ENCODE measurements at places on chromosomes 5 and 9. TPM values are rescaled to one million over a fixed set of nuclear protein-coding genes. Genes with fewer than 3 reads are reported as not detected.

DNA sequence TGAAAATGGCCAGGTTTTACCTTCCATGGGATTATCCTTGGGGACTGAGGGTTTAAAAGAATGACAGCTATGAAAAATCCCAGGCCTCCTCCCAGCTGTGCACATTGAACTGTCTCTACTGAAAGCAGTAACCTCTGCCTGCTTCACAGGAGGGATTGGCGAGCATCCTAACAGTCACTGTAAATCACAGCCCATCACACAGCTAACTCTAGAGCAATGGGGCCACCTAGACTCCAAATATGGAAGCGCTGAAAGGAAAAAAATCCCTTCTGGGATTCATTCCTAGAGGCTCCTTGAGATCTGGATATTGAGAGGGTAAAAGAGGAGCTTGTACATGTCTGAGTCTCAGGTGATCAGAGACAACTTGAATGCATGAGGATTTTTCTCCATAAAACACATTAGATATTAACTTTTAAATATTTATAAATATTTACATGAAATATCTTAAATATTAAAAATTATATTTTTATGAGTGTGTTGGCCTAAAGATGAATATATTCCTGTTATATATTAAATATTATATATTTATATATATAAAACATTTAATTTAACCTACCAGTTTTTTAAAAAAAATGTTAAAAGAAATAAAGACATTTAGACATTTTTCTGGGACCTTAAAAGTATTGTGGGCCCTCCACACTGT is 133.8 kb upstream of the SLC24A2 start:
- no peak for DNase-seq

DNA sequence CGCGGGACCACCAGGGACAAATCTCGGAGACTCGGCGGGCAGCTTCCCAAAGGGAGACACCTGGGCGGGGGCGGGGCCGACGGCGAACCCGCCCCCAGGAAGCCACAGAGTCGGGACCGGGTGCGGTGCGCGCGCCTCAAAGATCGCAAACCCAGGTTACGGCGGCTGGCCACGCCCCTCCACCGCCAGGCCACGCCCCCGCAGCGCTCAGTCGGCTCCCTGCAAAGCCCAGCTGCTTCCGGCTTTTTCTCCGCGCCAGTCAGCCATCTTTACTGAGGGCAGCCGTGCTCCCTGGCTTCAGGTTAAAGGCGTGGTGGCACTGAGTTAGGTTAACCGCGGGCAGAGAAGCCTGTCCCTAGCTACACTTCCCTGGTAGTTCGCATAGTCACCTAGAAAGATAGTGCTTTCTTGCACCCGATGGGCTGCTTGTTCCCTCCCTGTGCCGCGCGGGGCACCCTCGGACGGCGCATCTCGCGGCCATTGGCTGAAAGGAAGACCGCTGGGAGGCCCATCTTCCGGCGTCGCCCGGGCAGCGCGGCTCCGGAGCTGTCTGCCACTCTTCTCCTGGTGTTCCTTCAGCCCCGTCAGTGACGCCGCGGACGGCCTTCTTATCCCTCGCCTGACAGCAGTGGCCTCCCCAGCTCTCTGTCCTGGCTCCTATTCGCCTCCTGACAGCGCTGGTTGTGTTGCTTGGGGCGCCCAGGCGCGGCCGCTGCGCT is at the start of gene TBC1D2:
TBC1D2 (minus strand) TSS at position 72 of the 719 bp plus-strand sequence. CDS start 108 bp downstream, outside the sequence.
- peak; percentile 98 for DNase-seq

- DNase-seq: no peak
Measured at GRCh38 chr9:76296561-76297310, 97.5 kb downstream of the RFK start.

DNA sequence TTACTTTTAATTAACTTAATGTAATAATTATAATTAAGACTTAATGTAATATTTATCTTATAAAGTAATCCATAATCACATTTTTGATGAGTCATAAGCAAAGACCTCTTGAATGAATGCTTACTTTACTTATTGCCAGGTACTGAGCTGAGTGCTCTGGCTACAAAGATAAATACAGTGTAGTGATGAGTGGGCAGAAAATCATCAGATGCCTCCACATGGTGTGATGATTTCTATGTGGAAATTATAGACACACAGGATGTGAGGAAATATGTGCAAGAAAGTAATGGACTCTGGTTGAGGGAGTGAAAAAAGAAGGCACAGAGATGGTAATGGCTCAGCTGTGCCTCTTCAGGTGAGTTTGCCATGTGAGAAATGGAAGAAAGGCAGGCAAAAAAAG is 422.6 kb upstream of the CD180 start:
- DNase-seq: no peak

DNA sequence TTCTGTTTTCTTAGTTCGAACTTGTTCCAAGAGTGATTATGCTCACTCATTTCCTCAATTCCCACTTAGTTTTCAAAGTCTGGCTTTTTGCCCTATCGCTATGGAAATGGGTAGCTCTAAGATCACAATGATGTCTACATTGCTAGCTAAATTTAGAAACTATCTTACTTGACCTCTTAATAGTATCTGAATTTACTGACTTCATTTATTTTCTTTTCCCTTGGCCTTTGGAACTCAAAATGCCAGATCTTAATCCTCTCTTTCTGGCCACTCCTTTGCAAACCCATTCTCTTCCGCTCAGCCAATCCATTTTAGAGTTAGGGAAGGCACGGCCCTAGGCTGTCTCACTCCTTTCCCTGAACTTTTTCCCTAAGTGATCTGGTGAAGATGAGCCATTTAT is 137.0 kb downstream of the FER start:
- DNase-seq: no peak

DNA sequence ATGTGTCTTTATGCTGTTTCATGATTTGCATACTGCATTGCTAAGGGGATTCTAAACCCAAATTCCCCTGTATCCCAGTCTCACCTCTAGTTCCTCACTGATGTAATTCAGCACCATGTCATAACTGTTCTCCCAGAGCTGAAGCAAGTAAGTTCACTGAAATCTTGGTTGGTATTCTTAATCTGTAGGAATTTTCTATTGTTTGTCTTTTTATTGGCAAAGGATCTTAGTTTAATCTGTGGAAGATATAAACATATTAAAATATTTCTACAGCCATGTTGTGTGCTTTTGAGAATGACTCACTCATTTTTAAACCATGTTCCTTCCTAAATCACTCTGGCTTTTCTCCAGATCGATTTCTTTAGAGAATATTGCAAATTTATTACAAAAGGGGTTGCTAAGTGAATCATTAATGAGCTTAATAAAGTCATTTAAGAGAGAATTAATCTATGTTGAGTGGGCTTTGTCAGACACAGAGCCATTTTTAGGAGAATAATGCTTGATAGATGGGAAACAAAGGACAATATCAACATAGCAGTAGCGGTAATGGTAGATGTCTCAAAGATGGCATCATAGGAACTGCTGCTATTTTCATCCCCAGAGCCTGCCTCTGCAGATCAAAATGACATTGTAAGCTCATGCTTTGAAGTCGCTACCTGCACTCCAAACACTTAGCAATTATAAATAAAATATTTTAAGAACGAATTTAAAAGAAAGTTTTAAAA is 110.0 kb downstream of the ENC1 start:
- DNase-seq: no peak

DNA sequence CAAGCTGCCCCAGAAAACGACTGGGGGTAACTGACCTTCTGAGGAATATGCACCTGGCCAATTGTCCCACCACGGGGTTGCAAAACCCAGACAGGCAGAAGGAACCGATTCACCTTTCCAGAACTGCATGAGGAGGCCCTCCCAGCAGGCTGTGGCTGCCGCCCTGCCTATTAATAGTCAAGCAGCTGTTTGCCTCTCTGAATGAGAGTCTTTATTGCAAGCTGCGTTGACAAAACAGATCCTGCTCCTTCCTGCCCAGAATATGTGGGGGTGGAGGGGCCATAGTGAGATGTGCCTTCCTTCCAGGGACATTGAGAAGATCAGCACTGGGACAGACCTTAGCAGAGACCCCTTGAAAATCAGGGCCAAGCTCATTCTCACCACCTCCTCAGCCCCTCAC is 18.3 kb upstream of the TCOF1 start:
- no peak for DNase-seq

DNA sequence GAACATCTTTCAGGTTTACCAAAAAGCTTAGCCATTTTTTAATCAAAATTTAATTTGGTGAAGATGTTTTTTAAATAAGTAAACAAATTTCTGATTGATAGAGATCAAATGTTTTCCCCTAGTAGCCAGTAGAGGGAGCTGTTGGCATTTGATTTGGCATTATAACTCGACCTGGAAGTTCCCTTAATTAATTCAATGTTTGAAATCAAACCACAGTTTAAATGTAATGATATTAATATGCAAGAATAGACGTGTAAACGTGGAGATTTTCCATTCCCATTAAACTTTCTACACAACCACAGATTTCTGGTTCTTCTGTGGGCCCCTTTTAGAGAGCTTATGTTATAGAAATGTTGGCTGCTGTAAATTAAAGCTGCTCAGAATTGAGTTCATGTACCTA is 148.1 kb upstream of the MPDZ start:
- no peak for DNase-seq

DNA sequence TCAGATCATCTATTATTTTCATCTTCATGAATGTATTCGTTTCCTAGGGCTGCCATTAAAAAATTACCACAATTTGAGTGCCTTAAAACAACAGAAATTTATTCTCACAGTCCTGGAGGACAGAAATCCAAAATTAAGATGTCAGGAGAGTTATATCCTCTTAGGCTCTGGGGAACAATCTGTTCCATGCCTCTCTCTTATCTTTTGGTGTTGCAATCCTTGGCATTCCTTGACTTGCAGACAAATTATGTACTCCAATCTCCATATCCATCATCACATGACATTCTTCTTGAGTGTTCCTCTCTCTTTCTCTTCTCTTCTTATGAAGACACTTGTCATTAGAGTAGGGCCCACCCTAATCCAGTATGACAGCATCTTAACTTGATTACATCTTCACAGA is 339.4 kb downstream of the EFNA5 start:
- no peak for DNase-seq

DNA sequence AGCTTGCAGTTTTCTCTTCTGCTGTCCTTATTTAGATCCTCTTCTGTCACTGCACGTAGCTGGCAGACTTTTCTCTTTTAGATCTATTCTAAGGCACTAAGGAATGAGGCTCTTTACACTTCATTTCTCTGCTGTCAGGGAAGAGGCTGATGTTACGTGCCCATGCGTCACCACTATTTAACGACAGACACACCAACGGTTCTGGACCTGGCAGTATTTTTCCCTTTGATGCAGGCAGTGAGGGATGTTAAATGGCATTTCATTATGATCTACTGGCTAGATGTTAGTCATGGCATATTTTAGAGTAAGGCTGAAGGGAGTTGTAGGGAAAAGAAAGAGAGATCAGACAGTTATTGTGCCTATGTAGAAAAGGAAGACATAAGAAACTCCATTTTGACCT is 8.2 kb upstream of the CRHBP start:
- DNase-seq: no peak

GRCh38 chr9:92406477-92406876 is 2.1 kb upstream of the OGN start:
- peak; percentile 3 for DNase-seq

GRCh38 chr9:116860509-116861120 is 173.5 kb downstream of the TRIM32 start:
- no peak for DNase-seq

Gene DPM2
- 49.8 TPM for total RNA-seq

Gene PCDHGB5
- not detected for total RNA-seq

Gene VAV2
- 9.1 TPM for total RNA-seq

Gene KIF4B
- 0.11 TPM for total RNA-seq

Gene CNTNAP3
- total RNA-seq: not detected
